SW480 (cell line): ENCODE measurements at places on chromosomes 2 and 18.

DNA sequence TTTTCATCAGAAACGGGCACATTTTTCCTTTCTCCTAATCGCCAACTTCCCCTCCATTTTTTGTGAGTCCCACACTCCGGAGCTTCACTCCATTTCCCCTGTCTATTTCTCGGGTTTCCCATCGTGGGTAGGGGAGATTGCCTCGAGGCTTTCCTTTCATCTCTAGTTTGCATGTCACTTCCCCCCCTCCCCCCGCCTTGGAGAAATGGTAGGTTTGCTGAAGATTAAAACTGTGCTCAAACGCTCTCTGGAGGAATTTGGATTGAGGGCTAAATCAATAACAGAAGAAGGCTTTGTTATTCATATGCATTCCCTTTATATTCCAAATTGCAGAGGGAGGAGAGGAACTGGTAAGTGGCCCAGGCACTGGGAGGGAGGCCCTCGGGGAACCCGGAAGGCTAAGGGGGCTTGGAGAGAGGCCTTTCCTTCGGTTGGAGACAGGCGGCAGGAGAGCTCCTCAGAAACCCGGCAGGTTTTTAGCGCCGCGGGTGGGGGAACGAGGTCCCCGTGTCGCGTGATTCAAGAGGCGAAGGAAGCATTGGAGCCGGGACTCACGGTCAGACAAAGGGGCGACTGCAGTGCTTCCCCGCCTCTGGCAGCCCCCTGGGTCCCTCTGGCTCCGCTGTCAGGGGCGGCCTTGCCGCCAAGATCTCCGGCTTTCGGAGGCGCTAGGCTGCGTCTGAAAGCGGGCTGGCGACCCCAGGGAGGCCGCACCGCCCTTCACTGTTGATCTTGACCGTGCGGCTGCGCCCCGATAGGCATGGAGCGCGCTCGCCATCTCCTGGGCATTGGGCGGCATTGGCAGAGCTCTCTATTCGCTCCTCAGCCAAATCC is 2.4 kb upstream of the HOXD12 start:
- peak; percentile 84 for DNase-seq

GRCh38 chr2:199456383-199457146 is 1.2 kb downstream of the SATB2 start:
- DNase-seq: peak; percentile 45

DNA sequence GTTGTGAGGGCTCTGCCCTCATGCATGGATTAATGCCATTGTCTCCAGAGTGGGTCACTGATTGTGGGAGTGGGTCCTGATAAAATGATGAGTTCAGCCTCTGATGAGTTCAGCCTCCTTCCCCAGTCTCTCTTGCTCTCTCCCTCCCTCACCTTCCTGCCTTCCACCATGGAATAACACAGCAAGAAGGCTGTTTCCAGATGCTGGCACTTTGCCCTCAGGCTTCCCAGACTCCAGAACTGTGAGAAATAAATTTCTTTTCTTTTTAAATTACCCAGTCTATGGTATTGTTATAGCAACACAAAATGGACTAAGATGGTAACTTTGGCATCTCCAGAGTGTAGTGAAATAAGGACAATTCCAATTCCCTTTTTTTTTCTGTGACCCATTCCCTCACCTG is 47.1 kb upstream of the MAP4K3 start:
- no peak for DNase-seq

- no peak for DNase-seq
Measured at GRCh38 chr18:46581648-46582047, 75.4 kb downstream of the LOXHD1 start.

GRCh38 chr2:28342081-28342967 is 50.3 kb upstream of the FOSL2 start:
- no peak for DNase-seq

DNA sequence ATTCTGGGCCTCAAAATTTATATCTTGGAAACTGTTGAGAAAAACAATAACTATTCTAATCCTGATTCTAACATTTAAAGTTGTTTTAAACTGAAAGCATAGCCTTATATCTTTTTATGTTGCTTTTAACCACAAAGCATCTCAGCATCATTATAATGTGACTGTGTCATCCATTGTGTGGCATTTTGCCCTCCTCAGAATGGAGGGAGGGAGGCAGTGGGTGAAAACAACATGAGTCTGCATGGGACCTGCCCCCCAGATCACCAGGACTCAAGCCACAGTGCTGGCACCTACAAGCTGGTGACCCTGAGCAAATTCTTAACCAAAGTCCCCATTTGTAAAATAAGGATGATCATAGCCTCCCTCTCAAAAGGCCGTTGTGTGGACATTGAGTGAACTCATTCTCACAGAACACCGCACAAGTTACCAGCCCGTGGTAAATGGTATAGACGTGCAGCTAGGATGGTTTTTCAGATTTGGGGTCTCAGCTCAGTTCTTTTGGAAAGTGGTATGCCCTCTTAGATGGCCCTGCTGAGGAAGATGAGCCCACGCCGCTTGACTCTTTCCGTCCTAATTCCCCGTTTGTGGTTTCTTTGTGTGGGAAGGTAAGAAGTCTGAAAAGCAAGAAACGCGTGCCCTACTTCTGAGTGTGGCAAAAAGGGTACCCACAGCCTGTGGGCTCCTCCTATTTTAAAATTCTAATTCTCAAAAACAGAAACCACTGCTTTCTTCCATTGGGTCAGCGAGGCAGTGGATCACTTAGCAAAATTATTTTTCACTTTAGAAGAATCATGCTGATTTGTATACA is 305.0 kb upstream of the ID2 start:
- no peak for DNase-seq

DNA sequence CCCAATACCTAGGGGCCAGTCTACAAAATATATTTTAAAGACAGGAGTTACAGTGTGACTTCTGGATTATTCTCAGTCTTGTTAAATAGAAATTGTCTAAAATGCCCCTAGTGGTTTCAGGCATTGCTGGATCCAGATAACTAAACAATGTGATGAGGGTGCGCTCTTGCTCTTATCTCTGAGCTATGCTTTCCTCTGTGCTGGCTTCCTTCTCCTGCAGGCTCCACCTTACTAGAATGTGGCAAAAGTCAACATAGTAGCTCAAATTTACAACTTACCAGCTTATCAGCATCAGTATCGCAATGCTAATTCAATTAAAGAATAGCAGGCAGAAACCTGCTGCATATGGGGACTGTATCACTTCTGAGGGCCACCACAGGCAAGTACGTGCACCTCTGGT is 61.3 kb upstream of the RNU4ATAC start:
- no peak for DNase-seq

DNA sequence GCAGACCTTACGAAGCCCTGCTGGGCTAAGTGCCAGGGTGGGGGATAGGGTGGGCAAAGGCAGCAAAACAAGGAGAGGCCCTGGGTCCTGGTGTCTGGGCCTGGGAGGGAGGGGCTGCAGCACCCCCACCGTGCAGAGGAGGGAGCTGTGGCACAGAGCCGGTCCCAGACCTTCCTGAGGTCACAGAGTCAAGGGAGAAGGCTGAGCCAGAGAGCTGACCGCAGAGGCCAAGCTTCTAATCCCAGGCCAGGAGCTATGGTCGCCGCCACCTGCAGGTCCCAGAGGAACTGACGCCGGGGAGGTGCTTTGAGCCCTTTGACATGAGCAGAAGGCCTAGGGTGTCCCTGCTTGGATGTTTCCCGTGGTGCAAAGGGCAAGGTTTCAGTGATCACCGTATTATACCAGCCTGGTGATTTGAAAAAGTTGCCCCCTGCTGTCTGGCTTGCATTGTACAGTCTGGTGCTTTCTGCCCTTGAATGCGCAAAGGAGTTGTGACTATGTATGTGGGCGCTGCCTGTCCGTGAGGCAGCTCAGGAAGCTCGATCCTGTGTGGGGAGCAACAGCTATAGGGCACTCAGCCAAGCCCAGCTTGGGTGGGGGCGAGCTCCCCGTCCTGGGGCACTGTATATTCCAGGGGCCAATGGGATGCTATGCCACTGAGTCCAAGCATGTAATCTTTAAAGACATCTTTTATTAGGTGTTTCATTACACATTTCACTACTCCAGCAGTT is 44.3 kb downstream of the EDAR start:
- no peak for DNase-seq

DNA sequence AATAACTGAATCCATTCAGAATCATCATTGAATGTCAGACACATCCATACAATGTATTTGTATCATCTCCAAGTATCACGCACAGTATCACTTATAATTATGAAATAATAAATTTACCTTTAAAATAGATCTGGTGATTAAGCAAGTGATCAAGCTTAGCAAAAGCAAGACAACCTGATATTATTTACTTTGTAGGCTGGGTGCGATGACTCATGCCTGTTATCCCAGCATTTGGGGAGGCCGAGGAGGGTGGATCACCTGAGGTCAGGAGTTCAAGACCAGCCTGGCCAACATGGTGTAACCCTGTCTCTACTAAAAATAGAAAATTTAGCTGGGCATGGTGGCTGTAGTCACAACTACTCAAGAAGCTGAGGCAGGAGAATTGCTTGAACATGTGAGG is 421.0 kb upstream of the NETO1 start:
- no peak for DNase-seq
